ENCODE measurements at places on chromosomes 11 and 22. TPM values are rescaled to one million over a fixed set of nuclear protein-coding genes. Genes with fewer than 3 reads are reported as not detected.

KRTAP5-10 gene
- total RNA-seq = not detected

CDC45 gene
- total RNA-seq = 81.8 TPM

FAT3 gene
- total RNA-seq = not detected

TST gene
- 29.6 TPM for total RNA-seq

DGCR6 gene
- 1.3 TPM for total RNA-seq

DDI1 gene
- not detected for total RNA-seq

PRAME gene
- 113 TPM for total RNA-seq

UBQLNL gene
- not detected for total RNA-seq

GGTLC2 gene
- not detected for total RNA-seq

SLCO2B1 gene
- not detected for total RNA-seq

CWF19L2 gene
- 3.7 TPM for total RNA-seq

ANO5 gene
- not detected for total RNA-seq

LTBP3 gene
- total RNA-seq = 109 TPM

ADAMTS8 gene
- total RNA-seq = 2.6 TPM

ELFN2 gene
- total RNA-seq = 0.07 TPM

NEU3 gene
- 10.9 TPM for total RNA-seq
